ENCODE measurements at places on chromosomes 6 and 20.

GRCh38 chr6:136994782-136995181, 50.0 kb downstream of the IL20RA start:
- peak; percentile 57 for DNase-seq

DNA sequence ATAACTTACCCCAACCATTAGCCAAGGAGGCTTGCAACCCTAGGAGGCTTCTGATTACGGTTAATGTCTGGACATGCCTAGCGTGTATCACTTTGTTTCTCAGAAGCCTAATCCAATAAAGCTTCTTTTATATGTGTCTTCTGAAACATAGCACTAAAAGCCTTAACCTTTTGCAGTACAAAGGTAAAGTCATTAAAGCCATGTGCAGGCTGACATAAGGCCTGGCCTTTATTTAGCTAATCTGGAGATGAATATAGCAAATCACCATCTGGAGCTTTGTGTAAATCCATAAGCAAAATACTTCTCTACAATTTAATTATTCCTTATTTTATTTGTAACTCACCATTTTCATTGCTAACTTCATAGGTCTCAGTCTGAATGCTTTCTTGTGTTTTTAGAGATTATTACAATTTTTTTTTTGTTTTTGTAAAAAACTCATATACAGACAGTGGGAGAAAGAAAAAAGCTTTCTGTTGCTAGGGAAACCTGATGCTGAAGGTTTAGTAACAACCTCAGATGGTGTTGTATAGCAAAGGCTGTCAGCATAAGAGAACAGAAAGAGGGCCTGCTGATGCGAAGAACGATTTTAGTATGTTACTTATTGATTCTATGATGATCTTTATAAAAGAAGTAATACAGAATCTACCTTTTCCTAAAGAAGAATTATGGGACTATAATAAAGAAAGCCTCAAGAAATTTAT, at the start of gene EYS:
EYS (minus strand) TSS at position 101 of the 701 bp plus-strand sequence. CDS start 211,816 bp downstream, outside the sequence.
- no peak for DNase-seq

DNA sequence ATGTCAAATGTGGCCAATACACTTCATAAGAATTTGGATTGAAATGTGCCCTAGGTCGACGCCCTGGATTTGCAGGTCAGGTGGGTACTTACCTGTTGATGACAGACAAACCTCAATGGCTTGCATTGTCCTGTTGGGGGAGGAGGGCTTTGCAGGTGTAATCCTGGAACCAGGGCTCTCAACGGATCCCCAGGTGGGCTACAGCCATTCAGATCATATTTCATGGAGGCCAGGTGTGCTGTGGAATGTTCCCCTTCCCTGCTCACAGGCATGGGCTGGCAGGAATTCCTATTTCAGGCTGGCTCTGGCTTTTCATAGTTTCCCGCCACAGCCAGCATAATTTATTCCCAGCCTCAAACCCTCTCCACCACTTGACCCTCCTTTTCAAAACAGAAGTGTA, 254.7 kb downstream of the SMOC2 start:
- no peak for DNase-seq

DNA sequence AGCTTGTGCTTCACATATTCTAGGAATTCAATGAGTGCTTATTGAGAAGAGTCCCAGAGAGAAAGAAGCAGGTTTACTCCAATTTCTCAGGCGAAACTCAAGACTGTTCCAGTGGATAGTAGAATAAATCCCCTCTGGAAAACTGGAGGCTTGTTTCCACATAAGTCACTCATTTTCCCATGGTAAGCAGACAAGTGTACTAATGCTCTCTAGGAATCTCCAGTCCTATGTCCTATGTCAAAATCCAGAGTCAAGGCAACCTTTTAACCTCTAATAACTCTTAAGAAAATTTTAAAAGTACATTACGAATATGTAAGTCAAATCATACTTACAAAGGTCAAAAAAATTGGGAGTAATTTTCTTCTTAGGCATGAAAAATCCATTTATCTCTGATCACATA, 35.2 kb downstream of the SMLR1 start:
- no peak for DNase-seq

Measured in HepG2 (cell line).